Activated naive CD8-positive, alpha-beta T cell treated with anti-CD3 and anti-CD28 coated beads, Interleukin-2, amount 50 U/mL, for 24 hours (primary cell): ENCODE measurements at places on chromosomes 1 and 21.

GRCh38 chr1:186923486-186923885, 94.7 kb downstream of the PLA2G4A start:
- peaks cover 1% of the 10 kb centered on the region for H3K4me1 ChIP-seq
- no peak overlapping the region for H3K27ac ChIP-seq
- no peaks in the 10 kb centered on the region for H3K27me3 ChIP-seq

GRCh38 chr1:203133970-203134725, 6.6 kb downstream of the ADORA1 start:
- peaks cover 4% of the 10 kb centered on the region for H3K4me1 ChIP-seq
- H3K4me3 ChIP-seq = no peak overlapping the region
- H3K27me3 ChIP-seq = peaks cover 12% of the 10 kb centered on the region
- no peak overlapping the region for H3K27ac ChIP-seq
- H3K36me3 ChIP-seq = no peaks in the 10 kb centered on the region

- H3K4me1 ChIP-seq = peaks cover 3% of the 10 kb centered on the region
Observed at GRCh38 chr1:109307274-109308021, 637 bp upstream of the MYBPHL start.

- no peak for DNase-seq
- H3K27ac ChIP-seq = no peak overlapping the region
- H3K4me1 ChIP-seq = peaks cover 8% of the 10 kb centered on the region
- H3K36me3 ChIP-seq = peaks cover 4% of the 10 kb centered on the region
Observed at GRCh38 chr1:152148051-152148450, 11.0 kb downstream of the RPTN start.

DNA sequence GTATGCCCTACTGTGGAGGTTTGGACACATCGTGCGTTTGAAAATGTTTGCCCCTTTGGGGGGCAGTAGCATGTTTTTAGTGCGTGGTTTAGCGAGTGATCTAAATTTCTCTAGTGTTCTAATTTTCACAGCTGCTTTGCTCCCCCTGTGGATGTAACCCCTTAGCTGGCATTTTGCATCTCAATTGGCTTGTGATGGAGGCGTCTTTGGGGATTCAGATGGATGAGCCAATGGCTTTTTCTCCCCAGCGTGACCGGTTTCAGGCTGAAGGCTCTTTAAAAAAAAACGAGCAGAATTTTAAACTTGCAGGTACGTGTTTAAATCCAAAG, 836 bp downstream of the CDC7 start:
- peak; percentile 34 for DNase-seq
- no peaks in the 10 kb centered on the region for H3K27me3 ChIP-seq
- H3K4me3 ChIP-seq = no peak overlapping the region
- no peak overlapping the region for H3K27ac ChIP-seq
- H3K36me3 ChIP-seq = peaks cover 10% of the 10 kb centered on the region
- H3K4me1 ChIP-seq = peaks cover 18% of the 10 kb centered on the region

DNA sequence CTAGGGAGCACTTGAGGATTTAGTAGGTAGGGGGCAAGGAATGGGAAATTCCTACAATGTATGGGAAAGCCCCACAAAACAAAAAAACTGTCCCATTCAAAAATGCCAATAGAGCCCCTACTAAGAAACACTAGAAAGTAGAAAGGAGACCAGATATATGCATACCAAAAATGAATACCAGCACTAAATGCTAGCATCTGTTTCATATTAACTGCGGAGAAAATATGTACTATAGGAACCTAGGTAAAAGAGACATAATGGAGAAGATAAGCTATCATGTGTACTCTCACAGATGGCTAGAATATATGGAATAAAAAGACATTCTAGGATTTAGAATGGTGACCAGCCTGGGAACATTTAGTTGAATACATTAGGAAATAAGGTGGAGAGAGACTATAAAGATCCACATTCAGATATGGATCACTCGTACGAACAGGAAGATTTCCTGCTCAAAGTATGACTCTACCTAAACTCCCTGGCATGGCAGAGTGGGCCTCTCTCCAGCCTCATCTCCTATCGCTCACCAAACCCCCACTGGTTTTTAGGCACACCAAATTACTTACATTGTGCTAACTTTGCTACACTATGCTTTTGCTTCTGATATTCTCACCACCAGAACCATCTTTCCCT, 18.3 kb downstream of the ZNHIT6 start:
- DNase-seq = no peak
- H3K27me3 ChIP-seq = no peaks in the 10 kb centered on the region
- H3K4me3 ChIP-seq = no peak overlapping the region
- no peak overlapping the region for H3K27ac ChIP-seq
- H3K36me3 ChIP-seq = peaks cover 36% of the 10 kb centered on the region

GRCh38 chr1:116262207-116262994, 110.6 kb upstream of the ATP1A1 start:
- no peak overlapping the region for H3K27ac ChIP-seq
- no peak for DNase-seq
- H3K27me3 ChIP-seq = no peaks in the 10 kb centered on the region
- H3K36me3 ChIP-seq = no peaks in the 10 kb centered on the region
- H3K4me3 ChIP-seq = no peak overlapping the region
- peaks cover 44% of the 10 kb centered on the region for H3K4me1 ChIP-seq

- H3K27me3 ChIP-seq = peaks cover 2% of the 10 kb centered on the region
- H3K4me3 ChIP-seq = peak overlapping the region; percentile 96
- peak overlapping the region; percentile 97 for H3K27ac ChIP-seq
- peaks cover 51% of the 10 kb centered on the region for H3K4me1 ChIP-seq
- H3K36me3 ChIP-seq = peaks cover 27% of the 10 kb centered on the region
Observed at GRCh38 chr1:220045356-220046051, 801 bp downstream of the EPRS1 start.

DNA sequence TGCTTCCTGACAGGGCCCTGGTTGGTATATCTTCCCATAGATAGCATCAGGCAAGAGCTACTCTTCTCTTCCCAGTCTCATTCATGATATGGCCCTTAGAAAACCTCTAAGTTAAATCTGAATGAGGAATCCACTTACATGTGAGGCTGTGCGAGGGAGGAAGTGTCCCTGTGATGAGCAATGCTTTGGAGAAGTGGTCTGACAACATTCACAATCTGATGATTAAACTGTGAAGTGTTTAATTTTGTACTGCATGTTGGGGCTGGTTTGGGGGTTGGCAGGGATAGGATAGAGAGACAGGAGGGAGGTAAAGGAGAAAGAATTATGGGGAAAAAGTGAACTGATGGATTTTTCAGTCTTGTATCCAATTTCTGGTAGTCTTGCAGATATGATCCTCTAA, 421.2 kb upstream of the DAB1 start:
- no peak overlapping the region for H3K4me3 ChIP-seq
- no peak overlapping the region for H3K27ac ChIP-seq
- peaks cover 1% of the 10 kb centered on the region for H3K36me3 ChIP-seq
- DNase-seq = no peak
- H3K4me1 ChIP-seq = no peaks in the 10 kb centered on the region

- no peaks in the 10 kb centered on the region for H3K36me3 ChIP-seq
- no peaks in the 10 kb centered on the region for H3K4me1 ChIP-seq
- H3K4me3 ChIP-seq = no peak overlapping the region
- no peak for DNase-seq
- H3K27ac ChIP-seq = no peak overlapping the region
Observed at GRCh38 chr1:208120431-208120790, 123.8 kb downstream of the PLXNA2 start.

DNA sequence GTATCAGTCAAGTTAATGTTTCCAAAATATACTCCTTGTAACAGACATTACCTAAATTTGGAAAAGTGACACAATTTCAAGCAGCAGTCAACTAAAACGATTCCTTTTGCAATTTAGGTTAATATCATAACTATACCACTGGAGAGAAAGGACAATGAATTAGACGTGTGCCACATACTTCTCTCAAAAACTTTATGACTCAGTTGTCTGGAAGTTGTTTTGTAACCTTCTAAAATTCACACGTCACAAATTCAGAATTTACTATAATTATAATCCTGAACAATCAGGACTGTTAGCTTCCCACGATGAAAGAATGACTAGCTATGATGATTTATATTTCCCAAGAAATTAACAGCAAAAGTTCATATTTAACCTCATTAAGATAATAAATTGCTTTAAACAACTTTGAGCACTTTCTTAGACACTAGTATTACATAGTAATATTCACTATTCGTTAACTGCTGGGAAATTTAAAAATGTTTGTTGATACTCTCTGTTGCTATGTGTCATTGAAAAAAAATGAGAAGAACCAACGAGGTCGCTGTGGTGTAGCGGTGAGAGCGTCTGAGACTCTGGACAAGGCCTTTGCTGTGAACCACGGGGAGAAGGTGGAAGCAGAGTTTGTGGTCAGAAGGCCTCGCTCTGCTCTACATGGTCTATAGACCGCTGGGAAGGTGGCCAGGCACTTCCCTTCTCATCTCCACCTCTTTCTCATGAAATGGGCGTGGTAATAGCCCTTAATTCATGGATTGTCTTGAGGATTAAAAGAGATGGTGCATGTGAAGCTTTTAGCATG, 27.9 kb upstream of the BATF3 start:
- H3K4me1 ChIP-seq = peaks cover 42% of the 10 kb centered on the region
- DNase-seq = no peak
- H3K4me3 ChIP-seq = no peak overlapping the region
- H3K27ac ChIP-seq = peak overlapping the region; percentile 78
- peaks cover 14% of the 10 kb centered on the region for H3K36me3 ChIP-seq
- H3K27me3 ChIP-seq = no peaks in the 10 kb centered on the region

GRCh38 chr1:55235722-55236121, 20.6 kb upstream of the USP24 start:
- DNase-seq = no peak
- peaks cover 5% of the 10 kb centered on the region for H3K4me1 ChIP-seq
- H3K4me3 ChIP-seq = no peak overlapping the region
- H3K27ac ChIP-seq = no peak overlapping the region
- no peaks in the 10 kb centered on the region for H3K36me3 ChIP-seq

GRCh38 chr21:46621457-46622182, 13.9 kb upstream of the PRMT2 start:
- peaks cover 44% of the 10 kb centered on the region for H3K4me1 ChIP-seq
- no peak for DNase-seq
- no peak overlapping the region for H3K4me3 ChIP-seq
- peak overlapping the region; percentile 77 for H3K27ac ChIP-seq
